CD4-positive, alpha-beta T cell (primary cell): ENCODE measurements at places on chromosomes 2 and 18. TPM values are rescaled to one million over a fixed set of nuclear protein-coding genes. Genes with fewer than 3 reads are reported as not detected.

GRCh38 chr2:151765760-151766410 is 31.6 kb upstream of the NEB start:
- no peak overlapping the region for H3K4me3 ChIP-seq
- H3K36me3 ChIP-seq: no peaks in the 10 kb centered on the region
- peaks cover 5% of the 10 kb centered on the region for H3K4me1 ChIP-seq
- H3K27ac ChIP-seq: no peak overlapping the region
- DNase-seq: no peak

- no peak for DNase-seq
- H3K36me3 ChIP-seq: no peaks in the 10 kb centered on the region
- H3K27me3 ChIP-seq: no peaks in the 10 kb centered on the region
- peaks cover 8% of the 10 kb centered on the region for H3K4me1 ChIP-seq
- H3K4me3 ChIP-seq: no peak overlapping the region
- H3K27ac ChIP-seq: no peak overlapping the region
Measured at GRCh38 chr2:45855374-45855773, 203.9 kb downstream of the PRKCE start.

DNA sequence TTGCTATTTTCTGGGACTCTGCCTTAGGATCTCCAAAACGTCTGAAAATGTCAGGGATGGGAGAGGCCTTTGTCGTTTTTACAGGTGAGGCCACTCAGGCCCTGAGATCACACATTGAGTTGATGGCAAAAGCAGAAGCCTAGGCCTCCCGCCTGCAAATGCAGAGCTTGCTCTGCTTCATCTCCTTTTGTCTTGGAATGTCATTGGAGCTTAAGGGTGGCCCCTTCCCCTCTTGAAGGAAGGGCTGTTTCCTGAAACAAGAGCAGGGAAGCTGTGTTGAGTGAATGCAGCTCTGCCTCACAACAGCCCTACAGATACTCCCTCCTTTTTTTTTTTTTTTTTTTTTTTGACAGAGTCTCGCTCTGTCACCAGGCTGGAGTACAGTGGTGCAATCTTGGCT is 123.5 kb downstream of the GLI2 start:
- no peak overlapping the region for H3K27ac ChIP-seq
- no peaks in the 10 kb centered on the region for H3K4me1 ChIP-seq
- H3K36me3 ChIP-seq: no peaks in the 10 kb centered on the region
- DNase-seq: no peak
- H3K27me3 ChIP-seq: no peaks in the 10 kb centered on the region

DNA sequence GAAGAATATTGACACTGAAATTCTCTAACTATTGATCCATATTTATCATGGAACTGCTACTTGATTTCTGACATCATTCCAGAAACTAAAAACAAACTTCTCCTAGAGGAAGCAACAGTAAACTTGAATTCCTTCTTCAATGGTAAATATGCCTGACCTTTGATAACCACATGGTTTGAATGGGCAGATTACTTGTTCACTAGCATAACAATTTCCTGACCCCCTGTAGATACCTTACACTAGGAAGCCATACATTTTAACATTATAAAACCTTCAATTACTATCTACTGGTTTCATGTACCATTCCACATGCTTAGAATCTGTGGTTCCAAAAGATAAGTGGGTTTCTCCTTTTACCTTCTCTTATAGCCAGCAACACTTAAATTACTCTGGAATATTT is 36.5 kb upstream of the DSG1 start:
- no peaks in the 10 kb centered on the region for H3K27me3 ChIP-seq
- H3K27ac ChIP-seq: no peak overlapping the region

GRCh38 chr2:76870011-76870410 is 652.2 kb downstream of the LRRTM4 start:
- no peaks in the 10 kb centered on the region for H3K27me3 ChIP-seq
- no peaks in the 10 kb centered on the region for H3K4me1 ChIP-seq
- H3K36me3 ChIP-seq: no peaks in the 10 kb centered on the region
- DNase-seq: no peak
- no peak overlapping the region for H3K4me3 ChIP-seq

- DNase-seq: no peak
- no peak overlapping the region for H3K27ac ChIP-seq
- no peaks in the 10 kb centered on the region for H3K27me3 ChIP-seq
Measured at GRCh38 chr2:58512878-58513277, 271.8 kb upstream of the FANCL start.

DNA sequence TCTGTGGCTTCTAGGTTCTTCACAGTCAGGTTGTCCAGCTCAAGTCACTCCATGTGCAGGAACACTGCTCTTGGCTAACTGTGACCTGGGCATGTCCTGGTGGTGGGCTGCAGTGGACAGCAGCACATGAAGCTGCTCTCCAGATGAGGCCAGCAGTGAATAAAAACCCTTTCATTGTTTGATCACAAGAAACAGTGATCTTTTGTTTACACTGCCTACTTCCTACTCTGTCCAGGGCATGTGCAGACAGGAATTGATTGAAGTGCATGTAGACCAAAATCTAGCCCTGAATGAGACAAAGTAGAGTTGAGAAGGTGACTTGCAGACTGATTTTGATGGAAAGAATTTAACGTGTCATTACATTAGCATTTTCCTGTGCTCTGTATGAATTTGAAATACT is 34.9 kb downstream of the BCL2L11 start:
- no peaks in the 10 kb centered on the region for H3K27me3 ChIP-seq
- no peak for DNase-seq

DNA sequence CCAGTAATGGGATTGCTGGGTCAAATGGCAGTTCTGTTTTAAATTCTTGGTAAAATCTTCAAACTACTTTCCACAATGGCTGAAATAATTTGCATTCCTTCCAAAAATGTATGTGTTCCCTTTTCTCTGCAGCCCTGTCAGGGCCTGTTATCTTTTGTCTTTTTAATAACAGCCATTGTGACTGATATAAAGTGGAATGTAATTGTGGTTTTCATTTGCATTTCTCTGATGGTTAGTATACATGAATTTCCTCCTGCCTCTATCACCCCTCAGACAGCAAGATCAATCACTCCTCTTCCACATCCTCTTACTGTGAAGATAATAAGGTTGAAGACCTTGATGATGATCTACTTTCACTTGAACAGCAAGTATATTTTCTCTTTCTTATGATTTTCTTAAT is 304.8 kb upstream of the FSIP2 start:
- no peak overlapping the region for H3K27ac ChIP-seq
- no peaks in the 10 kb centered on the region for H3K27me3 ChIP-seq
- no peaks in the 10 kb centered on the region for H3K4me1 ChIP-seq
- no peaks in the 10 kb centered on the region for H3K36me3 ChIP-seq

DNA sequence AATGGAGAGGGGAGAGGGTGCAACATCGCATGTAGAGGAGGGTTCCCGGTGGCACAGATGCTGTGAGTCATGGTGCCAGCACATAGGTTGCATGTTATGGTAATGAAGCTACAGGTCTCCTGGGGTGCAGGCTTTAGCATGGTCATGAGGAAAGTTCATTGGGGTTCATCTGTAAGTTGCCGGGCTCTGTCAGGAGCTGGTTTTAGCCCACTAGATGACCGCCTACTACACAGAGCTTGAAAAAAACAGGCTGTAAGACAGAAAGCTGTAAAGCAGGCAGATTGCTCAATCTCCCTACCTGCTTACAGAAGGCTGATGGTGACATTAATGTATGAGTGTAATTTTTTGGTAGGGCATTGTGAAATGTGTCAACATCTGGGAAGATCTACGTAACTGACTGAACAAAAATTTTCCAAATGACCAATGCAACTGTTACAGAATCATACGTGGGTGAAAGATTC is 23.9 kb downstream of the DYSF start:
- H3K4me3 ChIP-seq: no peak overlapping the region
- no peak overlapping the region for H3K27ac ChIP-seq
- no peaks in the 10 kb centered on the region for H3K36me3 ChIP-seq
- H3K4me1 ChIP-seq: no peaks in the 10 kb centered on the region
- DNase-seq: peak; percentile 33

DNA sequence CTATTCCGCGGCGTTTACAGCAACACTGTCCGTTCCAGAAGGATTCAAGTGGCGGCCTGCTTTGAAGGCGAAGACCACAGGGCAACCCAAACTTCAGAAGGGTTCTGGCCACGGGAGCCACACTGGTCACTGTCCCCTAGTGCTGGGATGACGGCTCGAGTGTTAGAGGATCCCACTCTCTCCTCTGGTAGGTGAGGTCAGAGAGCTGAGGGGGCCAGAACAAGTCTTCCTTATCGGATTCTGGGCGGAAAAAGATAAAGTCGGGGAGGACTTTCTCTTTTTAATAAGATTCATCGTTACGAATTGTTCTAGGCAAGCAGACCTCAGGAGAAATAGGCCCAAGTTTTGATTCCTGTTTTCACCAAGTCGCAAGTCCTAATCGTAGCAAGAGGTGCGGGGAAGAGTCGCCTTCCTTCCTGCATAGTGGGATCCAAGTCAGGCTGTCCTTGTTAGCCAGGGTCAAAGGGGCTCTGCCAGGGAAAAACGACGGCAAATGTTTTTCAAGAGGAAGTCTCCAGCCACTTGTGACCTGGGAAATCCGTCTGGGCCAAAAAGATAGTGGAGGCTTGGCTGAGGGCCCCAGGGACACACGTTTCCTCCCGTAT is 864 bp upstream of the MYL12A start:
- H3K4me1 ChIP-seq: peaks cover 32% of the 10 kb centered on the region
- H3K27ac ChIP-seq: peak overlapping the region; percentile 84
- peaks cover 17% of the 10 kb centered on the region for H3K36me3 ChIP-seq
- H3K4me3 ChIP-seq: peak overlapping the region; percentile 84

GRCh38 chr2:24883946-24884345 is 36.1 kb downstream of the ADCY3 start:
- no peak overlapping the region for H3K4me3 ChIP-seq
- H3K27ac ChIP-seq: no peak overlapping the region
- H3K27me3 ChIP-seq: no peaks in the 10 kb centered on the region
- DNase-seq: no peak

- H3K4me1 ChIP-seq: peaks cover 1% of the 10 kb centered on the region
- H3K27me3 ChIP-seq: peaks cover 9% of the 10 kb centered on the region
- no peak for DNase-seq
- H3K36me3 ChIP-seq: no peaks in the 10 kb centered on the region
- H3K4me3 ChIP-seq: no peak overlapping the region
Measured at GRCh38 chr2:232516551-232516950, 3.6 kb upstream of the PRSS56 start.

GRCh38 chr18:32469190-32469651 is 1.5 kb downstream of the GAREM1 start:
- H3K27me3 ChIP-seq: peaks cover 44% of the 10 kb centered on the region
- peak overlapping the region; percentile 37 for H3K4me3 ChIP-seq
- peak; percentile 23 for DNase-seq
- H3K4me1 ChIP-seq: peaks cover 21% of the 10 kb centered on the region
- no peaks in the 10 kb centered on the region for H3K36me3 ChIP-seq

The CWC22 gene
- 12.0 TPM for total RNA-seq

The CFAP65 gene
- total RNA-seq: not detected

The ERFE gene
- total RNA-seq: not detected

The POTEI gene
- not detected for total RNA-seq
